ENCODE measurements at places on chromosomes 2 and 18.

DNA sequence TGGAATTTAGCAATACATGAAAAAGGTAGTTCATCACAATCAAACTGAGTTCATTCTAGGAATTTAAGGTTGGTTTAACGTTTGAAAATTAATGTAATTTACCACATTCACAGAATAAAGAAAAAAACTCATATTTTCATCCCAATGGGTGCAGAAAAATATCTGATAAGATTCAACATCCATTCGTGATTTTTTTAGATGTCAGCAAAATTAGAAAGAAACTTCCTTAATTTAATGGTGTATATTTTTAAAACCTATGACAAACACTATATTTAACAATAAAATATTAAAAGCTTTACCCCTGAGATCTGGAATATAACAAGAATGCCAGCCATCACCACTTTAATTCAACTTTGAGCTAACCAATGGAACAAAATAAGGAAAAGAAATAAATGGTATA is 208.7 kb upstream of the CHAC2 start:
- no peak for DNase-seq

DNA sequence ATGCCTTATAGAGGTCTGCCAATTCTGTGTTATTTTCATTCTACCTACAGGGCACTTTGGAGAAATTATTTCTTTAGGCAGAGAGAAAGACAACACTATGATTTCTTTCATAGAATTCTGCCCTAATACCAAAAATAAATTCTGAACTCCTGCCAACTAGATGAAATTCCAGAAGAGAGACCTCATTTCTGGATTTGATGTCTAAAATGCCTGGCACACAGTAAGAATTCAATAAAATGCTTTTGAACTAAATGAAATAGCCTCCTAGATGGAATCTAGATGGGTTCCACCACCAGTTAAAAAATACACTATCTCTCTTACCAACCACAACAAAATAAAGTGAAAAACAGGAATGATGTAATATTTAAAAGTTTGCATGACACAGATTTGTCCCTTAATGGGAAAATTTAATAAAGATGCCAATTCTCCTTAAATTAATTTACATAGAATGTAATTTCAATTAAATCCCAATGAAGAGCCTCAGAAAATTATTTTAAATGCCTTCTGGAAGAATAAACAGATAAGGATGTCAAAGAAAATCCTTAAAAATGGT is 75.0 kb downstream of the OSBPL1A start:
- DNase-seq = peak; percentile 13

GRCh38 chr2:218833023-218833609 is 1.5 kb upstream of the PRKAG3 start:
- DNase-seq = no peak

DNA sequence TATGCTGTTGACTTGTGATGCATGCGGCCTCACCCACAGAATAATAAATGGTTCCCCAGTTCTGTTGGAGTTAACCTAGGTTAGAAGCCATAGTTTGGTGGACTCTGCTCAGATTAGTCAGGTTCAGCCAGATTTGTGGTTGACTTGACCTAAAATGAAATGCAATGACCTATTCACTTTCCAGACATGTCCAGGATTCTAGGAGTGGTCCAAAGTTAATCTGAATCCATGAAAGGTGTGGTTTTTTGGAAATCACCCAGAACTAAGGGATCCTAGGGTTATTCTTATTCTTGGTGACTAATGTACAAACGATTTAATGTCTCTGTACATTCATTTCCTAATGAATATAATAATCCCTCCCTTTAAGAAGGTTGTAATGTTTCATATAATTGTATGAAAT is 88.9 kb upstream of the RBBP8 start:
- no peak for DNase-seq

Measured in amniotic epithelial cell (primary cell).